Activated naive CD4-positive, alpha-beta T cell (primary cell): ENCODE measurements at places on chromosomes 16 and 17.

- no peak for DNase-seq
Measured at GRCh38 chr17:71809537-71809936, 311.3 kb upstream of the SOX9 start.

- DNase-seq, result peak; percentile 7
Measured at GRCh38 chr16:14193316-14193871, 122.3 kb downstream of the MRTFB start.

DNA sequence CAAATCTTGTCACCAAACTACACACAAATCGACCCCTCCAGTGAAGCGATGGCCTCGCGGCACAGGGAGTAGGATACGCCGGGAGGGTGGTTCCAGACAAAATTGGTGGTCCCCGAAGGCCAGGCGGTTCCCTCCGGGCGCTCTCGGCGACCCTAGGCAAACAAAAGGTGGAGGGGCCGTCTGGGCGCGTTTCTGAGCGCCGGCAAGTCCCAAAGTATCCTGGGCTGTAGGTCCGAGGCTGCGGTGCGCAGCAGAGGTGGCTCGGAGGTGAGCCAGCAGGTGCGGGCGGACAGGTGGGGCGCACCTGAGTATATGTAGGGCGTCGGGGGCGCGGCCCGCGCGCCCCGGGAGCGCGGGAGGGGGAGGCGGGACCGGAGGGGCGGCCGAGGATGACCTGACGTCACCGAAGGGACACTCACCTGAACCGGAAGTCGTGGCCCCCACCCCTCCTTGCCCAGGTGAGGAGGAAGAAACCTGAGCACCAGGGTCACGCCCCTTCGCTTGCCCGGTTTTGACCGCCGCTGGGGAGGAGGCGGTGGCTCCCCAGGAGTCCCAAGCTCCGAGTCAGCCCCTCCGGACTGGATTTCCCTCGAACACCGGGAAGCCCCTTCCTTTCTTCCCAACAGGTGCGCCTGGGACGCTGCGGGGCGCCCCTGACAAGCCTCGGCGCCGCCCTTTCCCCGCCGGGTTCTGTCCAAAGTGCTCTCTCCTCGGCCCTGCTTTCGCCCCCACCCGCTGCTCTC is at the start of gene CLDN7:
CLDN7 (minus strand) TSS at position 287 of the 743 bp plus-strand sequence. CDS start 435 bp downstream, outside the sequence.
- no peak for DNase-seq

GRCh38 chr17:19334331-19334730 is 28.2 kb downstream of the B9D1 start:
- no peak for DNase-seq

DNA sequence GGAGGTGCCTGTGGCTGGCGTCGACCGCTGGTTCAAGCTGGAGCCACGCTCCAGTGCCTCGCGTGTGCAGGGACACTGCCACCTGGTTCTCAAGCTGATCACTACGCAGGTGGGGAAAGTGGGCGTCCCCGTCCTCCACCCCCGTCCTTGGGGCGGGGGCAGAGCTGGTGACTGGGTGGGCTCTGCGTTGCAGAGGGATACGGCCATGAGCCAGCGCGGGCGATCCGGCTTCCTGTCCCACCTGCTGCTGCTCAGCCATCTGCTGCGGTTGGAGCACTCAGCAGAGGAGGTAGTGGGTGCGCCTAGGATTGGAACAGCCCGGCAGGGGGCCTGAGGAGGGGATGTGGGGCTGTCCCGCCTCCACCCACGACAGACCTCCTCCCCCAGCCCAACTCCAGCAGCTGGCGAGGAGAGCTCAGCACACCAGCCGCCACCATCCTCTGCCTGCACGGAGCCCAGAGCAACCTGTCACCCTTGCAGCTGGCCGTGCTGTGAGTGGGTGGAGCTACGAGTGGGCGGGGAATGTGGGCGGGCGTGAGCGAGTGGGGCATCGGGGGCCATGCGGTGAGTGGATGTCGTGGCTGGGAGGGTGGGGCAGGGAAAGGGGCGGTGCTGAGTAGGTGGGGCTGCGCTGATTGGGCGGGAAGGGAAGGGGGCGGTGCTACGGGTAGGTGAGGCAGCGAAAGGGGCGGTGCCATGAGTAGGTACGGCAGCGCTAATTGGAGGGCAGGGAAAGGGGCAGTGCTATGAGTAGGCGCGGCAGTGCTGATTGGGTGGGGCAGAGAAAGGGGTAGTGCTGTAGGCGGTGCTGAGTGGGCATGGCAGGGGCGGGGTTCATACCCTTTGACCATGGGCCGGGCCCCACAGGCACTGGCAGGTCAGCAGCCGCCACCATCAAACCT is 8.9 kb downstream of the TSR3 start:
- peak; percentile 90 for DNase-seq

DNA sequence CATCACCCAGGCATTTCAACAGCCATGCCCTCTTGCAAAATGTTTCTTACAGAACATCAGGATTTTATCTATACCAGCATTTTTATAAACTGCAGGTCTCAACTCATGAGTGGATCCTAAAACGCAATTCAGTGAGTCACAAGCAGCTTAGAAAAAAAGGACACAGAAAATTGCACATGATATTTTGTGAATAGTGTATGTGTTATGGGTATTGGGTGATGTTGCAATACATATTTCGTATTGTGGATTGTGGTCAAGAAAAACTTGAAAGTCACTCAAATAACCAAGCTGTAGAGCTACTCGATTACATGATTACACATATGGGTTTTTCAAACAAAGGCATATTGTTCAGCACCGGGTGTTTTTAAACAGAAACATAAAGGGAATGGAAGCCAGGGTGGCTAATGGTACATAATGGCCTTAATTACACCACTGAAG is 1.4 kb downstream of the WIPI1 start:
- no peak for DNase-seq

GRCh38 chr17:50469208-50469605 is 527 bp upstream of the CHAD start:
- no peak for DNase-seq

DNA sequence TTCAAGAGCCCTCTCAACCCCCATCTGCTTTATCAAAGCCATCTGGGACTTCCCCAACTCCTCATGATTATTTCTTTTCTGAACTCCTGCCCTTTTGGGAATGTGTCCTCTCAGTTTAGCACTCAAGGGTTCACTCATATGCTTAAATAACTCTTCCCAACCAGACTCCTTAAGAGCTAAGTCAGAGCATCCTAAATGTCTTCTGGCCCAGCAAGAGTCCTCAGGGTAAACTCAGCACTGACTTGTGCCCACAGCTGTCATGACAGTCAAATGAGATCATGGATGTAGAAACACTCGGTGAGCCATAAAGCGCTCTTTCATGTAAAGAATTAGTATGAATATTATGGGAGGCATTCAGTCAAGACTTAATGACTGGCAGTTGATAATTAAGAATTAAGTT is 85.9 kb downstream of the TEX14 start:
- no peak for DNase-seq
